Calu3 (cell line): ENCODE measurements at places on chromosomes 5 and 9.
A peak's percentile ranks its signal among the peaks of the same experiment; 100 is the strongest.

DNA sequence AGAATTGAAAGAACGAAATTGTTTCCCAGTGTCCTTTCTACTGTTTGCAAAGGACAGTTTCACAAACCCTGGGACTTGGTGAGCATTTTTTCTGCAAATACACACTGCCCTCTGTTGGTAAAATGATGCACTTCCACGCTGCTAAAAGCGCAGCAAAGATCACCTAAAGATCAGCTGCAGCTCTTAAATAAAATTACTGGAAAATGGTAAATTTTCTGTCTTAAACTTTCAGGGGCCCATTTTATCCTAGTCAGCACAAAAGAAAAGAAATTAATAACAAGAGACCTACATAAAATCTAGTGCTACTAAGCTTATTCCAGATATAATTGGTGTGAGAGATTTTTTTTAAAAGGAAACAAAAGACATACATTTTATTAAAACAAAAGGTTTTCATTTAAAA, 566.0 kb downstream of the CAAP1 start:
- peak; percentile 12 for DNase-seq

DNA sequence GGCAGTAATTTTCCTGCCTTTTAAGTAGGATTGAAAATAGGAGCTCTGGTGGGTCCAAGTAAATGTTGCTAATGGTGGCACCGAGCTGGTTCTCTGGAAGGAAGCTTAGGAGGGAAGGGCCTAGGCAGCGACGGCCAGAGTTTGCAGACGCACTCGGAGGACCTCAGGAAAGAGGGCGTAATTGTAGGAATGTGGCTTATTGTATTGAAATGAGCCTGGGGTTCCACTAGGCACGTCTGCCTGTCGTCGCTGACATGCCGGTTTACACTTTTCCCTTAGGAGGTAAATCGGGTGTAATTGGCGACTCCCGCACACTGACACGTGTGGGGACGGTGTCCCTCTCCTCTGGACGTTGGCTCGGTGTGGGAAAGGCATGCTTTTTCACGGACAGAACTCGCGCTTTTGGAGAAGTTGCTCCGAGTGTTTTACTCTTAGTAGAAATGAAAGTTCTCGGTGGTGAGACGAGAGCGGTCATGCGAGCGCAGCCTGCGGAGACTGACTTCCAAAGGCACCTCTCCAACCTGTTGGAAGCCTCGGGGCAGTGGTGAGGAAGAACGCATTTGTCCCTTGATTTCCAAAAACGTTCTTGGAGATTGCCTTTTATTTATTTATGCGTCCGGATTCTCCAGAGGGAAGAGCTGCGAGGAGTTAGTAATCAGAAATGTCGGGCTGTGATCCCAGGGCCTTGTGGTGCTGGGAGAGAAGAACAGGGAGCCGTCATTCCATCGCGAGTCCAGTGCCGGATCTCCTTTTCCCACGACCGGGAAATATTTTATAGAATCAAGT, 1.3 kb downstream of the NR4A3 start:
- no peak for DNase-seq

GRCh38 chr9:15189481-15189880, 117.5 kb downstream of the TTC39B start:
- no peak for DNase-seq

DNA sequence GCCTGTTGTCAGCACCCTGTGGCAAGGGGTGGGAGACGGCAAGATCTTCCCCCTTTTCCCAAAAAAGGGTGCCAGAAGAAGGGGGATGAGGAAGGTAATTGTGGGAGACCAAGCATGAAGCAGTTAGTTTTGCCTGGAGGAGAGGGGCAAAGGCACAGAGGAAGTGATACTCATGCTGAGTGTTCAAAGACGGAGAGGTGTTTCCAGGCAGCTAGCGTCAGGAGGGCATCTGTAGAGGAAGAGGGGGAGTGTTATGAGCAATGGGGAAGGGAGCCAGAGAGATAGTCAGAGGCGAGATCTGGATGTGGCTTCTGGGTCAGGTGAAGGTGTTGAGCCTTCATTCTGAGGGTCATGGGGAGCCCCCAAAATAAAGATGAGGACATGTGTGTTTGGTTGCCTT, 26.9 kb upstream of the ADAM19 start:
- DNase-seq, result no peak

GRCh38 chr9:129626625-129627284, 792 bp downstream of the NTMT1 start:
- no peak for DNase-seq

DNA sequence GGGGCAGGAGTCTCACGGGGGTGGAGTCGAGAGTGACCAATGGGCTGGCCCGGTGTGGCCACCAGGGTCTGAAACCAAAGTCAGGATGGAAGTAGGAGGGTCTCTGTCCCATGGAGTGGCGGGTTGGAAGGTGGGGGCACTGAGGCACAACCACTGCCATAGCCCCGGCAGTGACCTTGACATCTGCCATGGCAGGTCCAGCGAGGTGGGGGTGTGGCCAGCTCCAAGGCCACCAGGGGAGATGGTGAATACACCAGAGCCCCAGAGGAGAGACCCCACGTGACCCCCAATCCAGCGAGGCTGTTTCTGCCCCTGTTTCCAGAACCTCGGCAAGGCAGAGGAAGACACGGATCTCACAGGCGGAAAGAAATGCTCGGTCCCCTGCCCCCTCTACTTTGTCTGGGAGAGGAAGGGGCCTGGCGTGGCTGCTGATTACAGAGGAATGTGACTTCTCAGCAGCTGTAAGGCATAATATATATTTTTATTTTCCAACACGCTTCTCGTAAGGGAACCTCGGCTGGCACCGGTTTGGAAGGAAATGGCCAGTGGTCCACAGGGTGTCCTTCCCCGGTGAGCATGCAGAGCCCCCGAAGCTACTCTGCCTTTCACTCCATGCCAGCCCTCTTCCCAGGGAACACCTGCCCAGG, 105.7 kb upstream of the SARDH start:
- no peak for DNase-seq

DNA sequence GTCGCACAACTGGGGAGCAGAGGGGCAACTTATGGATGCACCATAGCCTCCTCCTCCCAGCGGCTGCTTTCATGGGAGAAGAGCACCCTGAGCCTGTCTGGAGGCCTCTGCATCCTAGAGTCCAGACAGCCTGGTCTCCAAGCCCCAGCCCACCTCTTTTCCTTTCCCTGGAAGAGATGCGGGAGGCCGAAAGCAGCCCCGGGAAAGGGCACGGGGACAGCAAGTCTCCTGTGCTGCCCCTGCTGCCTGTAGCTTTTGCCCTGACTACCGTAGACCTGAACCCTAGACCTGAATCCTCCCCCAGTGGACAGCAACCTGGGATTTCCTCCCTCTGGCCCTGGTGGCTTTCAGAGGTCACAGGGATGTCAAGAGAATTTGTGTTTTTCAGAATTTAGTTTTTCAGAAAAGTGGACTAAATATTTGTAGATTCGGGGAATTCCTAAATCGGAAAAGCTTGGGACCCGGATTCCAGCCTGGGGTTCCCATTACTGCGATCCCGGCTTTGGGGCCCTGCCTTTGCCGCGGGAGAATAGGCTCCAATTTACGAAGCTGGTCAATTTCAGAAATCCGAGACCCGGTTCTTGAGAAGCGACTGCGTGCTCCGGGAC, 4.3 kb upstream of the PITX1 start:
- DNase-seq, result no peak

GRCh38 chr5:62212648-62213047, 93.4 kb upstream of the KIF2A start:
- DNase-seq, result no peak
